ENCODE measurements at places on chromosomes 5 and 9. TPM values are rescaled to one million over a fixed set of nuclear protein-coding genes. Genes with fewer than 3 reads are reported as not detected.

DNA sequence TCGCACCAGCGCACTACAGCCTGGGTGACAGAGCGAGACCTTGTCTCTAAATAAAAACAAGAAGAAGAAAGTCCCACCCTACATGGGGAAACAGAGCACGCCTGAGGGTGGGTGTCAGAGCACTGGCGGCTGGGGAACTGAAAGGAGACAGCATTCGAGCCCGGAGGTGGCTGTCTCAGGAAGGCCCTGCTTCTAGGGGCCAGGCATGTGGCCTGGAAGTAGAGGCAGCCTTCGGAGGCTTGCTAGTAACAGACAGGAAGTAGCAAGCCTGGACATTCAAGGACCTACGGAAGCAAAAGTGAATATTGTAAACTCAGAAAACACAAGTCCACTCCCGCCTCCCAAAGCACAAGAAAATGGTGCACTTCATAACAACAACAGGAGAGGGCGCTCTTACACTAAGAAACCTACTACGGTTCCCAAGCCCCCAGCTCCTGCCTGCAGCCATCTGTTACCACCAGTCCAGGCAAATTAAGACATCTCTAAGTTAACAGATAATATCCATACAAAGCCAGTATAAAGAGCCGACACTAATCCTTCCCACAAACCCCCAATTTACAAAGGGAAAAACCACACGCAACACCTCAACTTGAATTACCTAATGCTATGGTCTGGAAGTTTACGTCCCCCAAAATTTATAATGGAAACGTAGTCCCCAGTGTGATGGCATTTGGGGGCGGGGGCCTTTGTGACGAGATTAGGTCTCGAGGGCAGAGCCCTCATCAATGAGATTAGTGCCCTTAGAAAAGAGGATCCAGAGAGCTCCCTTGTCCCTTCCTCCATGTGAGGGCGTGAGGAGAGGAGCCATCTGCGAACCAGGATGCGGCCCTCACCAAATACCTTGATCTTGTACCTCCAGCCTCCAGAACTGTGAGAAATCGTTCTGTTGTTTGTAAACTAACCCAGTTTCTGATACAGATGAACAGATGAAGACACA, 7.7 kb downstream of the RASGEF1C start:
- DNase-seq: no peak

- no peak for DNase-seq
Measured at GRCh38 chr9:12813960-12814876, 39.4 kb downstream of the LURAP1L start.

DNA sequence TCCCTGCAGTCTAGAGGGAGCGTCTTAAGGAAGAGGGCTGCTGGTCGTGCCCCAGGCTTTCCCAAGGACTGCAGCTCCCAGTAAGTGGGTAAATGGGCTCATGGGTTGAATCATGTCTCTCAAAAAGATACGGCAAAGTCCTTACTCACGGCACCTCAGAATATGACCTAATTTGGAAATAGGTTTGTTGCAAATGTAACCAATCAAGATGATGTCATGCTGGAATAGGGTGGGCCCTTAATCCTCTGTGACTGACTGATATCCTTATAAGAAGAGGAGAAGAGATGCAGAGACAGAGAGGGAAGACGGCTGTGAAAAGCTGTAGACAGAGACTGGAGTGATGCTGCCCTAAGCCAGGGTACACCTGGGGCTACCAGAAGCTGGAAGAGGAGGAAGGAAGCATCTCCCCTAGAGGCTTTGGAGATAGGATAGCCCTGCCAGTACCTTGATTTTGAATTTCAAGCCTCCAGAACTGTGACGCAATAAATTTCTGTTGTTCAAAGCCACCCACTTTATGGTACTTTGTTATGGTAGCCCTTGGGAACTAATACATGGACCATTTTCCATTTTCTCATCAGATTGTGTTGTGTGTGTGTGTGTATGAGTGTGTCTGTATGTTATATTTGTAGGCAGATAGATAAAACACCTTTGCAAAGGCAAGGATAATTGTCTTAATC, 15.0 kb downstream of the GALNT10 start:
- DNase-seq: no peak

GRCh38 chr9:122370869-122371755, at the start of gene PTGS1:
TSS of gene PTGS1 (plus strand) at chr9:122371024. CDS start at chr9:122371085, 61 bp downstream.
- DNase-seq: no peak

- no peak for DNase-seq
Measured at GRCh38 chr5:142150431-142150830, 41.9 kb downstream of the NDFIP1 start.

GRCh38 chr9:82606492-82607382, 456.2 kb downstream of the RASEF start:
- no peak for DNase-seq

DNA sequence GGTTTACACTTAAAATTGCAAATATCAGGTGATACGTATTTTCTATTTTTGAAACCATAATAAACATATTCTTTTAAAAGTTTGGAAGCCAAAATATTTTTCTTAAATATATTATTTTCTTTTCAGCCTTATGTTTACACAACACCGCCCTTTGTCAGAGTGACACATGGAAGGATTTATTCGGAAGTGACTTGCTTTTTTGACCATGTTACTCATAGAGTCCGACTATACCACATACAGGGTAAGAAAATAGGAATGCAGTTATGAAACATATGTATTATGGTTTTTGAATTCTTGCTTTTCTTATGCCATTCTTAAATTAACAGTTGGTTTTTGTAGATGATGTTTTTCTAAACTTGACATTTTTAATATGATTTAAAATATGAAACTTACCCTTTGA, 133.9 kb downstream of the MAN2A1 start:
- DNase-seq: no peak

- DNase-seq: no peak
Measured at GRCh38 chr5:175343308-175343707, 100.7 kb downstream of the DRD1 start.

DNA sequence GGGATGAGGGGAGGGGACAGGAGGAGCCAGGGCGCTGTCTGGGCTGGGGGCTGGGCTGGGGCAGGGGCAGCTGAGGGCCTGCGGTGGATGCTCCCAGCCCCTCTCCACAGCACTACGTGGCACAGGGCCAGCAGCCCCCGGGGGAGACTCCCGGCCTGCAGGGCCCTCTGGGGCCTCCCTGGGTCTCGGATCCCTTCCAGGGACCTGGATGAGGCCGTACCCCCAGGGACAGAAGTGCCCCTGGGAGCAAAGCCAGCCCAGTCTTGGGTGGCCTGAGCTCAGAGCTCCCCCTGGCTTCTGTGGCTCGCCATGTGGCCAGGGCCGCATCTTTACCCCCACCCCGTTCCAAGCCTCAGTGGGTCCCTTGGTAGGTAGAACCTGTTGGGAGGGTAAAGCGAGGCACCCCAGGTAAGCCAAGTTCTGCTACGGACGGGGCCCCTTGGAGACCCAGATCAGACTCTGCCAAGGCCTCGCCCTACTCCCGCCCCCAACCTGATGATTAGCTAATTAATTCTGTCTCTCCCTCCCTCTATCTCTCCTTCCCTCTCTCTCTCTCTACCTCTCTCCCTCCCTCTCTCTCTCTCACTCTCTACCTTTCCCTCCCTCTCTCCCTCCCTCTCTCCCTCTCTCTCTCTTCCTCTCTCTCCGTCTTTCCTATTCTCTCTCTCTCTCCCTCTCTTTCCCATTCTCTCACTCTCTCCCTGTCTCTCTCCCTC, 24.3 kb downstream of the KCNT1 start:
- no peak for DNase-seq

GRCh38 chr5:96256795-96257470, 176.1 kb downstream of the PCSK1 start:
- no peak for DNase-seq

GRCh38 chr5:75482482-75482881, 28.9 kb downstream of the CERT1 start:
- no peak for DNase-seq

DNA sequence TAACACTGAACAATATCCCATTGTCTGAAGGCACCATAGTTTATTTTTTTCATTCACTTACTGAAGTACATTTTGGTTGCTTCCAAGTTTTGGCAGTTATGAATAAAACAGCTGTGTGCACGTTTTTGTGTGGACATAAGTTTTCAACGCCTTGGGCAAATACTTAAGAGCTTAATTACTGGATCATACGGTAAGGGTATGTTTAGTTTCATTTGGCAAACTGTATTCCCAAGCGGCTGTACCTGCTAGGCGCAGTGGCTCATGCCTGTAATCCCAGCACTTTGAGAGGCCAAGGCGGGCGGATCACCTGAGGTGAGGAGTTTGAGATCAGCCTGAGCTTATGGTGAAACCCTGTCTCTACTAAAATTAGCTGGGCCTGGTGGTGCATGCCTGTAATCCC, 63.7 kb upstream of the FAM120A start:
- no peak for DNase-seq

- DNase-seq: no peak
Measured at GRCh38 chr9:98983295-98984268, 39.9 kb downstream of the COL15A1 start.

- DNase-seq: no peak
Measured at GRCh38 chr9:27371382-27371781, 74.4 kb upstream of the EQTN start.

GRCh38 chr5:53399926-53400697, 80.3 kb upstream of the FST start:
- no peak for DNase-seq

DNA sequence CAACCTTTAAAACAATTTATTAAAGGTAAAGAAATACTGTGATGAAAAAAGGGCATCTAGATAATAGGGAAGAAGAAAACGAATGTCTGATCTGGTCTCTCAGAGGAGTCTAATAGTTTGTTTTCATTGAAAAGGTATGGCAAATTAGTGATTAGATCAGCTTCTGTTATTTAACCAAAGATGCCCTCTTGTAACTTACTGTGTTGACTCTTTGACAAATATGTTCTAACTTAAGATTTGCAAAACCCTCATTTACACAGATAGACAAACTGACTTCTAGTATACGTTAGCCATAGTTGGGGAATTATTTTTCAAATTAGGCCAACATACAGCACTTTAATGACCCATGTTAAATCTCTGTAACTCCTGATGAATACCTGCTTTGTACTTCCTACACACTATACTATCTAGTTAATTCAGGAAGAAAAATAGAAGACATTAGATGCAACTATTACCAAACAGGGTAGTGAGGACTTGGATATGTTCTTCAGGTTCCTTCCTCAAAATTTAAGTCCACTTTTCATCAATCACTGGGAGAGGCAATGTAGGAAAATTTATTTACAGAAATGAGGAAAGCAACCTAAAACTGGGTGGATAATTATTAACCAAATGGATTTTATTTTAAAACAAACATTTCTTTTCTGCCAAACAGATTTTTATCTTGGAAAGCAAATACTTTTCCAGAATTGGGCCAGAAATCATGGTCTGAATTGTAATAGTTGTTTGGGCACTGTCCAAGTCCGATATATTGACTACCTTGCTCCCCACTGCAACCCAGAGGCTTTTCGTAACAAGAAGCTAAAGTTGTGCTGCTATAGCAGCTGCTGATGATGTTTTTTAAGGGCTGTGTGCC, 66.4 kb upstream of the PPP2R2B start:
- no peak for DNase-seq

GRCh38 chr5:152689250-152689711, 284.2 kb upstream of the NMUR2 start:
- DNase-seq: no peak

DNA sequence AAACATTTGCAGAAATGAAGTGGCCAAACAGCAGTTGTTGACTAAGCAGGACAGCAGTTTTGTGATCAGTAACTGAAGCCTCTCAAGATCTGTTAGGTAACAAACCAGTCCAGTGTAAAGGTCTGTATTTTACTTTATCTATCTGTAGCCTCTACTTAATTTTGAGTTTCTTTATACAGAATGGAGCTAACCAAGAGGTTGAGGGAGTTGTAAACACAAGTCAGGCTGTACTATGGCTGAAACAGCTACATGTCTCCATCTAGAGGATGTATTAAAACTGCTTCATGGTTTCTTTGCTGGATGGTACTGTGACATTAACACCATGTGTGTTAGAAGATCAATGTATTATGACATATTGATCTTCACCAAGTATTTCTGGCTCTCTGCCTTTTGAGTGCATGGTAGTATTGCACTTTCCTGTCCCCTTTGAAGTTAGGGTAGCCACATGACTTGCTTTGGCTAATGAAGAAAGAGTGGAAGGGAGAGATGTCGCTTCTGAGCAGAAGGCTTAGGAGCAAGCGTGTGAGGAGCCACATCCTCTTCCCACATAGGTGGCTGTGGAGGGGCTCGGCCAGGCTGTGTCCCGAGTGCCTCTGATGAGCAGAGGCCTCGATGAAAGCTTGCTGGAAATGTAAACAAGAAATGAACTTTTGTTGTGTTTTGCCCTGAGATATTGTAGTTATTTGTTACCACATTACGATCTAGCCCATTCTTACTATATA, 105.6 kb upstream of the PCA3 start:
- no peak for DNase-seq

GRCh38 chr5:18720002-18720401, 1085.7 kb downstream of the TAF11L14 start:
- no peak for DNase-seq

DNA sequence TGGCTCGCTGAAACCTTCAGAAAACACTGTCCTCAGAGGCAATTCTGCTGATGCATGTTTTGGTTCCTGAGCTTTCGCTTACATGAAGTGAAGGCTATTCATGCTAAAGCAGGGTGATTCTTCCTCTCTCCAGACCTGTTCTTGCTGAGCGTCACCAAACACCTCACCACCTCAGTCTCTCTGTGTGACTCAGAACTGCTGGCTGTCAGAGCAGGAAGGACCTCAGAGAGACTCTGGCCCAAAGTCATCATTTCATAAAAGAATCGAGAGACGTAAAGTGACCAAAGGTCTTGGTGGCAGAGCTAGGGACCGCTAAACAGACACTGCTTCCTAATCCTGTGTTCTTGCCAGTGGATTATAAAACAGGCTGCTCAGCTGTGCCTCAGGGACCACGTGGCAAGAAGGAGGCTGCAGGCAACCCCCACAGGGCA, 73.8 kb downstream of the LHFPL2 start:
- DNase-seq: no peak

- no peak for DNase-seq
Measured at GRCh38 chr9:116673375-116673774, 13.7 kb upstream of the TRIM32 start.

DNA sequence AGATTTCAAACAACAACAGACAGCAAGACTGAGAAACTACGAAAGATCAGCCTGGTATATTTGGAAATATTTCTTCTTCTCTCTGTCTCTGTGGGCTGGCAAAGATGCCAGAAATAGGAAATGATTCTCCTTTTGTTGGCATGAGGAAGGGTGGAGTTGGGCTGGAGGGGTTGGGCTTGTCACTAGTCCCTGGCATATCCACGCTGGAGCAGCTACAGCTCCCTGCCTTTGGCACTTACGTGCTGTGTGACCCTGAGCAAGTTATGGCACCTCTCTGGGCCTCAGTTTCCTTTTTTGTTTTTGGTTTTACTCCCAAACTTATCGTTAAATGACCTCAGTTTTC, 354 bp upstream of the KCNMB1 start:
- DNase-seq: no peak

- peak; percentile 92 for DNase-seq
Measured at GRCh38 chr5:15499528-15500324, at the start of gene FBXL7. TSS of gene FBXL7 (plus strand) at chr5:15500180.

C5orf52 gene
- total RNA-seq: not detected

NME5 gene
- total RNA-seq: 0.71 TPM

ARL14EPL gene
- total RNA-seq: not detected

OSMR gene
- 141 TPM for total RNA-seq

LMBRD2 gene
- total RNA-seq: 8.5 TPM

NSD1 gene
- total RNA-seq: 74.6 TPM

ABCA1 gene
- total RNA-seq: 162 TPM

FOXD4L6 gene
- total RNA-seq: not detected

LRRC14B gene
- total RNA-seq: not detected

Data from mesenteric fat pad (tissue), 1 donor.